Mesangial cell (primary cell): ENCODE measurements at places on chromosomes 3 and 15. TPM values are rescaled to one million over a fixed set of nuclear protein-coding genes. Genes with fewer than 3 reads are reported as not detected.

Gene PLAAT1
- 2.2 and 2.4 TPM in 2 replicates for total RNA-seq

Gene BBX
- 21.5 and 28.5 TPM in 2 replicates for total RNA-seq

Gene PIF1
- 4.1 and 36.7 TPM in 2 replicates for total RNA-seq

Gene ADGRG7
- total RNA-seq, result not detected in 2 replicates

Gene CAND2
- 9.0 and 13.2 TPM in 2 replicates for total RNA-seq

Gene MOBP
- total RNA-seq, result not detected in 2 replicates
